ENCODE measurements at places on chromosomes 12 and 14.
A peak's percentile ranks its signal among the peaks of the same experiment; 100 is the strongest.

DNA sequence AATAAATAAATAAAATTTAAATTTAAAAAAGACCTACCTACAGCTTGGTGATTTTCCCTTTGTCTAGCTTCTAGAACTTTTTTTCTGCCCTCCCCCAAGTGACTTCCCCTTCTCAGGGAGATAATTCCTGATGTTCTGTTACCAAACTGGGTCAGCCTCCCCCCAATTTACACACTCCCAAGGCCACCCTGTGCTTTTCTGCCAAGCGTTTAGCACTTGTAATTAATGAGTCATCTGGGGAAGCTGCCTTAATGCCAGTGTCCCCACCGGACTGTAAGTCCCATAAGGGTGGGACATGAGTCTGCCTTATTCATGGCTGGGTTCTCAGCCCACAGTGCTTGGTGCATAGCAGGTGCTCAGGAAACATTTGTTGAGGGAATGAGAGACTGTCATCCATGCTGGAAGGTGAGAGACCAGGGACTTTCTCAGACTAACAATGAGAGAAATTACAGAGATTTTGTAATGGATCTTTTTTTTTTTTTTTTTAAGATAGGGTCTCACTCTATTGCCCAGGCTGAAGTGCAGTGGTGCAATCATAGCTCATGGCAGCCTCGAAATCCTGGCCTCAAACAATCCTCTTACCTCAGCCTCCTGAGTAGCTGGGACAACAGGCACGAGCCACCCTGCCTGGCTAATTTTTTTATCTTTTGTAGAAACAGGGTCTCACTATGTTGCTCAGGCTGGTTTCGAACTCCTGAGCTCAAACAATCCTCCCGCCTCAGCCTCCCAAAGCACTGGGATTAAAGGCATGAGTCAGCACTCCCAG, 106.8 kb downstream of the PHETA1 start:
- DNase-seq: no peak

DNA sequence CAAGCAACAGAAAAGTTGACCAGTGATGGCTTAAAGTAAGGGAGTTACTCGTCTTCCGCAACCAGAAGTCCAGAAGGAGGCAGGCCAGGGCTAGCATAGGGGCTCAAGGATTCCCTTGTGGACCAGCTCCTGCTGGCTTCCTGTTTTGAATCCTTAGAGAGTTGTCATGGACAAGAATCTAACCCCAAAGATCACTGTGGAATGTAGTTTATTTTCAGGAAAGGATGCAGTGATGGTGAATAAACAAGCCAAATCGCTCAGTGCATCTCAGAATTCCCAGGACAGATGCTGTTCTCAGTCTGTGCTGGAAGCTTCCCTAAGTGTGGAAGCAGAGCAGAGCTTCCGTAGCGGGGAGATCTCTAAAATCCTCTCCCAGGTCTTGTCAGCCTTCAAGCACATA, 311.3 kb downstream of the C12orf75 start:
- no peak for DNase-seq

DNA sequence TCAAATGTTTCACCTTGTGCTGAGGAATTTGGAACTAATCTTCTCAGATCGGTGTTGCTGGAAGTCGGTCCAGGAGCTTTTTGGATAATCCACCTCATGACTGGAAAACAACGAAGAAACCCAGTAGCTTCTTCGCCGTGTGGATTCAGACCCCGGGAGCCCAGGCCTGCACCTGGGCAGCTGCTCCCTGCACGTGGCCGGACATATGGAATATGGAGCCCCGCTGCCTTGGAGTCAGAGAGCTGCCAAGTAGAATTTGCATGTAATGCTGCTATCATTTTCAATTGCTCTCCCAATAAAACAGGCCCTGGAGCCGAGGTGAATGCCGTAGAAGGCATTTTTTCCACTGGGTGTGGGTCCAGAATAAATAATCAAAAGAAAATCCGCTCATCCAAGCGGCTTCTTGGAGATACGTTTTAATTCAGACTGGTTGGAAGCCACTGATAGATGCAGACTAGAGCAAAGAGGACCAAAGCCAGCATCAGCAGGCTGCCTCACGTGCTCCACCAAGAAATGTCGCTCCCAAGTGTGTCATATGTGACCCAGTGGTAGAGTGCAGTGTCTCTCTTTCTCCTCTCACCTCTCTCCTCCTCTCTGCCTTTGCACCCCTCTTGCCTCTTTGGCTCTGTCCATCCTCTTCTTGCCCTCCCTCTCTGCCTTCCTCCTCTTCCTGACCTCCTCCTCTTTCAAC, 115.3 kb downstream of the ZNF664 start:
- DNase-seq: no peak

GRCh38 chr14:98984719-98985041, 287.3 kb downstream of the BCL11B start:
- DNase-seq: no peak

DNA sequence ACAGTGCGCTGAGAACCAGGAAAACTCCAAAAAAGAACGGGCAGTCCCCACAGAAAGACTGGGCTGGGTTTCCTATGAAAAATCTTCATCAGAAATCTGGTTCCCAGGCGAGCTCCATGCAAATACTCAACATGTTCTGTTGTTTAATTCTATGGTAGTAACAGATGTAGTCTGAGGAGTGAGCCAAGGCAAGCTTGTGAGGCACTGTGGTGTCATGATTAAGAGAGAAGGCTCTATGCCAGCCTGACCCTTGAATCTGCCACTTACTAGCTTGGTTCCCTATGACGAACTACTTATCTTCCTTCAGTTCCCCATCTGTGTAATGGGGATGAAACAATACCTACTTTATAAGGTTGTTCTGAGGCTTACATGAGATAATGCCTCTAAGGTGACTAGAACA, 10.7 kb downstream of the POMT2 start:
- no peak for DNase-seq

DNA sequence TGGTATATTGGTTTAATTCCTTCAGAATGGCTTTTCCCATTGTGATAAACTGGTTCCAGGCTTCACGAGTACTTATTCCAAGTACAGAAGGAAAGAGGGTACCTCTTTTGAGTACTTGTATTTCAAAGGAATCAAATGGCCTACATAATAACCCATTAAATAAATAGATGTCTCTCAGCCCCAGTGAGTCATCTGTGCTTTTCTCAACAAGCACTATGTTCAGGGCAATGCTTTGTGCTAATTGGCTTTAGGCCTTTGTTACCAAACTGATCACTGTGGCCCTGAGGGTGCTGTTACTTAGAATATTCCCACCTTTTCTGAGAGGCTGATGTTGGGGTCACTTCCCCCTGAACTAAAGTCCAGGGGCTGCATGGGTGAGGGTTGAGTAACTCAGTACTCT, 107.1 kb downstream of the LRRK2 start:
- DNase-seq: no peak

DNA sequence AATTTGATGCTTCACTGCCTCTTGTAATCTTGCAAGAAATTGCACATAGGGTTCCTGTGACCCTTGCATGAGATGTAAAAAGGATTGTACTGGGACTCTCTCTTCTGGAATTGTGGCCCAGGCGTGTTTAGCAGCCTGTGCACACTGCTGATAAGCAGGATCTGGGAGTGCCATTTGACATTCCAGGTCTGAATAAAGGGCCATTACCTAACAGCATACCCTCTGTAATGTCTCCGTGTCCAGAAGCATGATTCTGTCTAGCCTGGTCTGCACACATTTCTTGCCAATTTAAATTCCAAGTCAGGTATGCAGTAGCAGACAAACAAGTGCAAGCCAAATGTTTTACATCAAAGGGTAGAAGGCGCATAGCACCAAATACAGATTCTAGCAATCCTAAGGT, 18.1 kb upstream of the MAPKAPK5 start:
- DNase-seq: no peak

- no peak for DNase-seq
These were observed 718.1 kb downstream of the DIO2 start for GRCh38 chr14:79493081-79493645.

- peak; percentile 32 for DNase-seq
These were observed 2.8 kb downstream of the PTMS start for GRCh38 chr12:6768990-6769389.

DNA sequence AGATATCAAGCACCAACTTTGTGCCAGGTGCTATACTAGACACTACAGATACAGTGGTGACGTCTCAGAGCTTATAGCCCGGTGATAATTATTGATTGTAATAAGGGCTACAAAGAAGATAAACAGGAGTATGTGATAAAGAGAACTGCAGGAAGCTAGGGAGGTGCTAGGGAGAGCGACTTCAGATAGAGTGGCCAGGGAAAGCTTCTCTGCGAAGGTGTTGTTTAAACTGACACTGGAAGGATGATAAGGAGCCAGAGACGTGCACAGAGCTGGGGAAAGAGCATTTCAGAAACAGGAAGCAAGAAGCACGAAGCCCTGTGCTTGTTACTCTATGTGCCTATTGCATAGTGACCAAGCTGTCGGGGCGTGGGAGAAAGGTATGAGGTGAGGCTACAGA, 48.1 kb upstream of the OTX2 start:
- DNase-seq: no peak

DNA sequence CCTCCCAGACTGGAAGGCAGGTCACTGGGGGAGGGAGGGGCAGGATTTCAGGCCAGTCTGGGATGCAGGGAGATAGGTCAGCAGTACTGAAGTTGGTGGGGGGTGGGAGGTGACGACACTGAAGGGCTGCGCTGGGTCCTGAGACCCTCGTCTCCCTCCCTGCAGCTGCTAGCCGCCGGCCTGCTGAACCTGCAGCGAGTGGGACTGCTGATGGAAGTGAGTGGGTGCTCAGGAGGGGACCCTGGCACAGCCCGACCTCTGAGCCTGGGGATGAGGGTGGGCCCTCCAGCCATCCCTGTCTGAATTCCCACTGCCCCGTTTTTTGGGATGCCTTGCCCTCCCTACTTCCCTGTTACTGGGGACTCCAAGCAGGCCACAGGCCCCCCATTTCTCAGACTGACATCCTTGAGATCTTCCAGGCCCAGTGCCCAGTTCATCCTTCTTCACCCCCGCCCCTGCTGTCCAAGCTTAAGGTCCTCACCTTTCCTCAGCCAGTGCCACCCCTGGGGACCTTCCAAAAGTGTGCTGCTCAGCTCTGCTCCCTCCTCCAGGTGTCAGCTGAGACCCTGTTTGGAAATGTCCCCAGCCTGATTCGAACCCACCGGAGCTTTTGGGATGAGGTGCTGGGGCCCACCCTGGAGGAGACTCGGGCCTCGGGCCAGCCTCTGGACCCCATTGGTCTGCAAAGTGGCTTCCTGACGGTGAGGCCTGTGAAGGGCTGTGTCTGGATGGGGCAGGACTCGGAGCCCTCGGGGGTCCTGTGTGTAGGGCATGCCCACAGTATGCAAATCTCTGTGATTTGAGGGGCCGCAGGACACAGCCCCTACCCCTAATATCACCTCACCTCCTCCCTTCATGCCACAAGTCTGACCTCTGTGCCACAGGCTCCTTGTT, 5.5 kb downstream of the PLEKHG6 start:
- DNase-seq: no peak

GRCh38 chr12:33770652-33771051, 251.6 kb upstream of the ALG10 start:
- no peak for DNase-seq

GRCh38 chr12:49201595-49202295, 12.9 kb upstream of the TUBA1A start:
- DNase-seq: peak; percentile 82

- DNase-seq: no peak
These were observed 38.7 kb upstream of the ZNF641 start for GRCh38 chr12:48389409-48389808.

- DNase-seq: peak; percentile 86
These were observed 4.0 kb downstream of the ASCL1 start for GRCh38 chr12:102961466-102961855.

- peak; percentile 22 for DNase-seq
These were observed 13.2 kb upstream of the KLRF1 start for GRCh38 chr12:9813821-9814798.

- no peak for DNase-seq
These were observed 375.4 kb upstream of the ATP2B1 start for GRCh38 chr12:90084018-90084417.

- DNase-seq: peak; percentile 36
These were observed 31.0 kb upstream of the PTCSC3 start for GRCh38 chr14:36207500-36207899.

- DNase-seq: no peak
These were observed 7.8 kb downstream of the LIMA1 start for GRCh38 chr12:50275556-50275955.

- DNase-seq: no peak
These were observed 3.8 kb downstream of the RAPGEF3 start for GRCh38 chr12:47754881-47755280.

DNA sequence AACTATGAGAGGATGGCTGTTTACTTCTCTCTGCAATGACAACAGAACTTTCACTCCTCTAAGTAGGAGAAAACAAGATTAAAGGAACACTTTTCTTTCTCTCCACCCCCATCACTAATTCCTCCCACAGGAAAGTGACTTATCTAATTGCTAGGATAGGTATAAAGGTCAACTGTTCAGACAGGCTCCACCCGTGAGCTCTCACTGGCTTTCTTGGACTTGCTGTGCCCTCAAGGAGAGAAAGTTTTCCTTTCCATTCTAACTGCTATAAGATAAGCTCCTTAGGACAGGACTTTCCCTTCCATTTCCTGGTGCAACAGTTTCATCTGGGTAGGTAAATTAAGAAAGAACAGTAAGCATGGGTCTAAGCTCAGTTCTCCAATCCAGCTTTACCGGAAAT, 4.8 kb downstream of the SLC41A2 start:
- no peak for DNase-seq

- no peak for DNase-seq
These were observed 395.1 kb upstream of the RGS6 start for GRCh38 chr14:71536927-71537772.

DNA sequence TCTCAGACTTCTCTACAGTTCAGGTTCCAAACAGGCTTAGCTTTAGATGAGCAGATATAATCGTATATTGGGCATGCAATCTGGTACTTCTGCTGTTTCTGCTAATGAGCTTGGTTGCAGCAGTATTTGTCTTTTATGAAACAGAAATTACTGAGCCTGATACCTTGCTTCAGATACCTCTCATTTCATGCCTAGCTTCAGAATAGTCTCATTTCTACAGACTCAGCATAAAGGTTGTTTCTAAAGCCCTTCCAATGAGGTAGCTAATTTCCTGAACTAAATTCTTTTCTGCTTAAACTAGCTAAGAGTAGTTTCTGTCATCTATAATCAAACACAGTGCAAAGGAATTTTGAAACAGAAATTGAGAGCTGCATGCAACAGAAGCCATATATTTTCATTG, 275.0 kb upstream of the KITLG start:
- no peak for DNase-seq

DNA sequence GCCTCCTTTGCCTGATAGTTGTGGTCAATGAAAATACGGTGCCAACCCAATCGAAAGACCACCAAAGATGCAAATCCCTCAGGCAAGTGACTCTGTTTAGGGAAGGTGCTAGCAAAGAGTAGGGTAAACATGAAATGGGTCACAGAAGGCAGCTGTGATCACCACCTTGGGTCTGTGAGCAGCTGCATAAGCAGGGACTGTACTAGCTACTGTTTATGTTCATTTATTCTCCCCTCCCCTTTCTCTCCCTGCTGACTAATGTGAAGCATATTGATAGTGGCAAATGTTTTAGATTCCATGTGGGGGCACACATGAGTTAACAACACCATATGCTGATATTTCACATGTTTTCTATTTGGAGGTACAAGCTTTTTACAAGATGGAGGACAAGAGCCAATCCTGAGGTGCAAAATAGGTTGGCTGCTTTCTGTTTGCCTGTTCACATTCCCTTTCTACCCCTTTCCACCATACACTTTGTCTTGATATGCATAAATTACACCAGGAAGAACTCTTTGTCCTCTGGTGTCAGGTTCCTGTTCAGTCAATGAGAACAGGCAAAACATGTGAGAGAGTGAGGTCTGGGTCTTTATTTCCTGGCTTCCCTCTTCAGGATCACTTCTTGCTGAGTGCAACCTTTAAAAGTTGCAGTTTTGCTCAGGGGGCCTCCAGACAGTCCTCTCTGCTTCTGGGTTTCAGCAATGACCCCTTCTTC, 71.1 kb downstream of the AVPR1A start:
- DNase-seq: no peak

GRCh38 chr14:59272633-59273032, 84.2 kb downstream of the DAAM1 start:
- no peak for DNase-seq

All from NCI-H774 (cell line).